ENCODE measurements at places on chromosomes 12 and 14.

DNA sequence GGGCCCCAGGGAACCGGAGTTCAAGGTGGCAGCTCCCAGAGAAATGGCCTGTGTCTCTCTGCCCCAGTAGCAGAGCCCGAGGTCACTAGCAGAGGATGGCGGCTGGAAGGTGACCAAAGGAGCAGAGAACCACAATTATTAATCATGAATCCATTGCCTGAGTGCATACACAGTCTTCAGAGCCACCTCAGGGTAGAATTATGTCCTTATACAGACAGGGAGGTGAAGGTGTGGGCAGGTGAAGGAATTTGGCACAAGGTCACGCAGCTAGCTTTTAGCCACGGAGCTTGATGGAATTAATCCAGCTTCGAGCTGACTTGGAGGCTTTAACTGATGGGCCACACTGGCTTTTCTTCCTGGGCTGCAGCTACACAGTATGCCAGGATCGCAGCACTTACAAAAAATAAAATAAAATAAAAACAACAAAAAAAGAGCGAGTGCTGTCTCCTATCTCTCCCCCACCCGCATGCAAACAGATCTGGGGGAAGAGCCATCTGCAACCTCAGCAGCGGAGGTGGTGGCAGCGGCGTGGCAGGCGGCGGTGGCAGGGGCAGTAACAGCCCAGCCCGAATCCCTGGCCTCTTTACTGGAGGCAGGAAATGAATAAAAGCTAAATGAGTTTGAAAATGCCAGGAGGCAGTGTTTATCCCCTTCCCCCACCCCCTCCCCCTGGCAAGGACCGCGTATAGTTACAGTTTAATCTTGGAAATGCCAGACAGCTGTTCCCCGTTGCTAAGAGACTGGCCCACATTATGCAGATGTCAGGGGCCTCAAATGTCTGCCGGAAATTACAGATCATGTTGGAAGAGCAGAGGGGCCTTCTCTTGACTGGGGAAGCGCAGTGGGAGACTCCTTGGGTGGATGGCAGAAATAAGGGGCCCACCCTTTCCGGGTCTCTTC is 93.5 kb downstream of the LRRC74A start:
- DNase-seq, result peak; percentile 78

- DNase-seq, result no peak
These were observed 391.7 kb upstream of the OR4E1 start for GRCh38 chr14:22065347-22065746.

GRCh38 chr12:27424631-27425230 is 21.8 kb upstream of the SMCO2 start:
- DNase-seq, result peak; percentile 25

DNA sequence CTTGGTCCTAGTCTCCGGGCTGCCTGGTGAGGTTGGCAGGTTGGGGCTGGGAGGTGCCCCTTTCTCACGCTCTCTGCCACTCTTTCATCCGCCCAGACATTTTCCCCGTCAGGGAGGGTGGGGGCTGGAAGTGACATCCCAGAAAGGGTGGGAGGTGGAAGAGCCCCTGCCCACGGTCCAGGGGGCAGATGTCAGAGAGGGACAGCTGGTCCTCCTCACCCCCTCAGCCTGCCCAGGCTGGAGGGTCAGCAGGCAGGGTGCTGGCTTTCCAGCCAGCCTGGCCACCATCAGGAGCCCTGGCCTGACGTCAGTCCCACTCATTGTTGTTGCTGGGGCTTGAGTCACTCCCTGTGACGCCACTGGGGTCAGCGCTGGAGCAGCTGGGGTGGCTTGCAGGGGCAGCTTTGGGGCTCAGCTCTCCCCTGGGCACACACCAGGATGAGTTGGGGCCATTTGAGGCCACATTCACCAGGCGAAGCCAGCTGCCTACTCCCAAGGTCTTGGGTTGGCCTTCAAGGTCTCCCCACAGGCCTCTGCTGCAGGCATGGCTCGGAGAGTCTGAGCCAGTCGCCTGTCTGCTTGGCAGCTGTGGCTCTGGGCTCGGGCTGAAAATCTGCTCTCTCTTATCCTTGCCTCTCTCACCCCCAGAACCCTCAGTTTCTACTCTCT is 5.7 kb upstream of the ATG101 start:
- DNase-seq, result peak; percentile 94

- DNase-seq, result no peak
These were observed 23.8 kb upstream of the PPP2R5C start for GRCh38 chr14:101737414-101738339.

GRCh38 chr12:85163752-85164321 is 116.2 kb upstream of the ALX1 start:
- DNase-seq, result no peak

- no peak for DNase-seq
These were observed 444.1 kb downstream of the RAD51B start for GRCh38 chr14:68263563-68264259.

- DNase-seq, result no peak
These were observed 7.9 kb upstream of the TMBIM6 start for GRCh38 chr12:49733219-49734017.

- no peak for DNase-seq
These were observed 17.4 kb downstream of the P2RX4 start for GRCh38 chr12:121227294-121227693.

- no peak for DNase-seq
These were observed 23.1 kb upstream of the C14orf180 start for GRCh38 chr14:104556256-104557021.

- DNase-seq, result no peak
These were observed 197.5 kb downstream of the TSPAN9 start for GRCh38 chr12:3274664-3275063.

DNA sequence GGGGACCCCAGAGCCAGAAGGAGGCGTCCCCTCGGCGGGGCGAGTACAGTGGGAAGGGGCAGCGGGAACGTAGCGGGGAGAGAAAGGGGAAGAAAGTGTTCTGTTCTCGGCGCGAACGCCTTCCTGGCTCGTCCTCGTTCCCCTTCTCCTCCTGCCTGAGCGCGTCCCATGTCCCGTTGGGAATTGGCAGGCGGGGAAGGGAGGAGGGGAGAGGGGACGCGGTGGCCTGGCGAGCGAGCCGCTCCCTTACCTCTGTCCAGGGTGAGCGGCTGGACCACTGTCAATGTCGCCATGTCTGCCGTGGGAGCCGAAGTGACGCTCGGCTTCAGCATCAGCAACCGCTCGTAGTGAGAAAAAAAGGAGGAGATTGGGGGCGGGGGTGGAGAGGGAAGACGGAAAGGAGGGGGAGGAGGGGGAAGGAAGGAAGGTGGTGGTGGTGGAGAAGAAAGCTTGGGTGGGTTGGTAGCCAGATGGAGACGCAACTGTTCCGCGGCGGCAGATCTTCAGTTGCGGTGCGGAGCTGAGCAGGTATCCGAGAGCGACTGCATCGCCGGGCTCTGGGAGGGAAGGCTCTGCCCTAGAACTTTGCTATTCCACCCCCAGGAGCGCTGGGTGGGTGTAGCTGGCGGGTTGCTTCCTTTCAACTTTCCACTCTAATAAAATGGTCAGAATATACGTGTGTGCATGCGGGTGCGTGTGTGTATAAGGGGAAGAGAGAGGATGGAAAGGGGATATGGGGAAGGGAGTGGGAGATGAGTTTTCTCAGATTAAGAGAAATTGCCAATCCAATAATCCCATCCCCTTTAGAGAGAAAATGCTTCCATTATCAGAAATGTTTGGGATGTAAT is at the start of gene LIN7A:
Gene LIN7A (minus strand): TSS at position 544 of the 848 bp plus-strand sequence. CDS start 212 bp downstream, at position 332.
- peak; percentile 41 for DNase-seq

- DNase-seq, result no peak
These were observed 524.1 kb upstream of the FBXO33 start for GRCh38 chr14:39956372-39956771.

DNA sequence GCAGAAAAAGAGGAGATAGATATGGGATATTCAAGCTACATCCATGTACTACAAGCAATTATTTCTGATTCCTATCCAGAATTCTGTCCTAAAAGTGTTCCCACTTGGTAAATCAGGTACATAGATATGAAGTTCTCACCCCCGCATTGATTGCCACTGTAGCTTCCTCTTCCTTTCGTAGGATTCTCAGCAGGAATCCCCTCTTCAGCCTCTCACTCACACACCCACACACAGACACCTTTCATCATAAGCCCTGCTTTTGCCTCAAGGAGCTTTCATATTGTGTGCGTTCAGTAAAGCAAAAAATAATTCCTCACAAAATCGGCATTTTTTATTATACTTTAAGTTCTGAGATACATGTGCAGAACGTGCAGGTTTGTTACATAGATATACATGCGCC is 69.8 kb downstream of the ANO4 start:
- no peak for DNase-seq

GRCh38 chr14:53744857-53745256 is 211.8 kb downstream of the BMP4 start:
- DNase-seq, result no peak

DNA sequence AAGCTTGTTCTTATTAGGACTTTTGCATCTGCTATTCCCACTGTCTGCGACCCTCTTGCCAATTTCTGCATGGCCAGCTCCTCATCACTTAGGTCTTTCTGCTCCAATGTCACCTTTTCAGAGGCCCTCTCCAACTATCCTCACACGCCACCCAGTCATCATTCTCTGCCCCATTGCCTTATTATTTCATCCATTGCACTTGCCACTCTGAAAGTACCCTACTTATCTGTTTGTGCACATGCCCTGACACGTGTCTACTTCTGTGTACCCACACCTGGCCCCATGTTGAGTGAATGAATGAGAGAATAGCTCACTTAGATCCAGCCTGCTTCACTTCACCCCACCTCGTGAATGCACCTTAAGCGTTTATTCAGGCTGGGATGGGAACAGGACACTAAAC is 218.7 kb upstream of the TBX3 start:
- DNase-seq, result no peak

DNA sequence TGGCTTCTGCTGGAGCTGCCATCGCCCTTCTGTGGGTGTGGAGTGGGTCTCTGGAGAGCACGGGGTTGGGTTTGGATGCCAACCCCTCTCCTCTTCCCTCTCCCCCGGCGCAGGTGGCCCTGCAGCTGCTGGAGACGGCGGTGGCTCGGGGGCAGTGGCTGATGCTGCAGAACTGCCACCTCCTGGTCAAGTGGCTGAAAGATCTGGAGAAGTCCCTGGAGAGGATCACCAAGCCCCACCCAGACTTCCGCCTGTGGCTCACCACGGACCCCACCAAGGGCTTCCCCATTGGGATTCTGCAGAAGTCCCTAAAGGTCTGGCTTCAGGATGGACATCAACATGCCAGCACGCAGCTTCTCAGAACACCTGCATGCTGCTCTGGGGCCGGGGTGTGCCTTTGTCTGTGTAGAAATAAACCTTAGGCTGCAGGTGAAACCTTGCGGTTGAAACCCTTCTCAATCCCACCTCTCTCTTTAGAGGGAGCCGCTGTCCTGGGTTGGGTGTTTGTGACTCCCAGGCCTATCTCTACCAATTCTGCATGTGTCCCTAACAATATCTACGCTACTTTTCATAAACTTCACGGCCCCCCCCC is 44.3 kb downstream of the CCDC92 start:
- no peak for DNase-seq

- no peak for DNase-seq
These were observed 922 bp downstream of the PTPRR start for GRCh38 chr12:70919597-70920035.

DNA sequence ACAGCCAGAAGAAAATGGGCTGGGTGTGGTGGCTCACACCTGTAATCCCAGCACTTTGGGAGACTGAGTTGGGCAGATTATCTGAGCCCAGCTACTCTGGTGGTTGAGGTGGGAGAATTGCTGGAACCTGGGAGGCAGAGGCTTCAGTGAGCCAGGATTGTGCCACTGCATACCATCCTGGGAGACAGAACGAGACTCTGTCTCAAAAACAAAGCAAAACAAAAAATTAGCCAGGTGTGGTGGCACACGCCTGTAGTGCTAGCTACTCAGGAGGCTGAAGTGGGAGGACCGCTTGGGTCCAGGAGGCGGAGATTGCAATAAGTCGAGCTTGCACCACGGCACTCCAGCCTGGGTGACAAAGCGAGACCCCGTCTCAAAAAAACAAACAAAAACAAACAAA is 3.8 kb upstream of the EMP1 start:
- no peak for DNase-seq

DNA sequence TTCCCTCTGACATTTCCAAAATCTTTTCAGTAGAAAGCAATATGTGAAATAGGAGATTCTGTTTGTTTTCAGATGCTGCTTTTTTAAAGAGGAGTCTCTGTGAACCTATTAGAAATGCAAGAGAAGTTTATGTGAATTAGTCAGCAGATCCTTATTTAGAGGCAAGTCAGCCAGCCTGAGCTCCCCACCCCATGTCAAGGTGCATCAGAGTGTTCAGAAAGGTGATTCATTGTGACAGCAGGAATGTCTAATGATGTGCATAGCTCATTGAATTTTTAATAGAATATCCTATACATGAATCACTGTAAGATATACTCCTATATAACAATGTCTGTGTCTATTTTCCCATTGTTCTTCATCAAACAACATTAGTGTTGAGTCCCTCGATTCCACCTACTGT is 1222.4 kb upstream of the USP15 start:
- DNase-seq, result no peak

Data from hepatic stellate cell (primary cell).